ENCODE measurements at places on chromosomes 4 and X.

GRCh38 chrX:134600714-134601113 lies 57.6 kb downstream of the PLAC1 start:
- DNase-seq = no peak

- no peak for DNase-seq
These were observed 1627.4 kb downstream of the STIM2 start for GRCh38 chr4:28488021-28488420.

GRCh38 chr4:89242216-89242615 lies 65.4 kb downstream of the GPRIN3 start:
- DNase-seq = no peak

- peak; percentile 34 for DNase-seq
These were observed 98.3 kb upstream of the ANKRD50 start for GRCh38 chr4:124810827-124811226.
